ENCODE measurements at places on chromosomes 6 and 20.

GRCh38 chr6:17985934-17986655, 1.3 kb downstream of the KIF13A start:
- DNase-seq, result no peak

GRCh38 chr20:46085179-46085851, 4.4 kb downstream of the NCOA5 start:
- no peak for DNase-seq

- no peak for DNase-seq
Measured at GRCh38 chr6:164303102-164303964, 888.8 kb downstream of the QKI start.

DNA sequence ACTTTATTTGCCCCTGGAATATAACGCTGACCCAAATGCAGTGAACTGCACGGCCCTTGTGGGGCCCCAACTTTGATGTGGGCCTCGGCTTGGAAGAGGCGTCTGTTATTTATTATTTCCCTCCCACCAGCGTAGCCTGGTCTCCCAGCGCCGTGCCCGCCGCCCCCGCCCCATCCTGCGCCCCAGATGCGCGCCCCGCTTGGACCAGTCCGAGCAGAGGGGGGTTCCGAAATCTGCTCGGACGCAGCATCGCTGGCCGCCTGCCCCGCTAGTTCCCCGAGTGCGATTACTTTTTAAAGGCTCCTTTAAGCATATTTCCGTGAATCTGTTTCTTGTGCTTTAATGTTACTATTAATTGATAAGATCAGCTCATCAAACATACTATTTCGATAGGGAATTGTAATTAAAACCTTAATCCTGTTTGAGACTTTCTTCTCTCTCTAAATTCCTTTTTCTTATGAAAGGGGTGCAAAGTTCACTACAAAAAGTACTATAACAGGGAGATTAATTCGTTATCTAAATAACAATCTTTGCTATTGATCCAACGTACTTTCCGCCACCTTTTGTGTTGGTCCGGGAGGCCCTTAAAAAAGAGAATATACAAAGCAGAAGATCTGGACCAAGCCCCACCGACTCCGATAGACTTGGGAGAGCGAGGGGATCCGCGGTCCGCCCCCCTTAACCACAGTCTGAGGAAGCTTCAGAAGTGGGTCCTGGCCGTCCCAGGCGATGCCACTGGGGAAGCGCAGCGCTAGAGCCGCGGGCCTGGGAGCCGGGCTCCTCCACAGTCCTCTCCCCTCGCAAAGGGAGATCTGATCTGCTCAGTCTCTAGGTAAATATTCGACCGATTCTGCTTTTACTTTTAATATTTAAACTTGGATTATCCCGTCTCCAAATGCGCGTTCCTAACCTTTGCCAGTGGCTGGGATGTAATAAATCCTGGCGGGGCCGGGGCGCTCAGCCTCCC, 10.2 kb downstream of the POU3F2 start:
- DNase-seq, result no peak

All from Jurkat, Clone E6-1 (cell line).